Effector memory CD4-positive, alpha-beta T cell (primary cell): ENCODE measurements at places on chromosomes 12 and 14.

- no peak for DNase-seq
These were observed 310.9 kb downstream of the ADGRD1 start for GRCh38 chr12:131264635-131265034.

GRCh38 chr14:24116128-24116814 lies 1.5 kb upstream of the NRL start:
- DNase-seq = no peak

GRCh38 chr14:47389535-47389934 lies 285.9 kb downstream of the MDGA2 start:
- DNase-seq = no peak

DNA sequence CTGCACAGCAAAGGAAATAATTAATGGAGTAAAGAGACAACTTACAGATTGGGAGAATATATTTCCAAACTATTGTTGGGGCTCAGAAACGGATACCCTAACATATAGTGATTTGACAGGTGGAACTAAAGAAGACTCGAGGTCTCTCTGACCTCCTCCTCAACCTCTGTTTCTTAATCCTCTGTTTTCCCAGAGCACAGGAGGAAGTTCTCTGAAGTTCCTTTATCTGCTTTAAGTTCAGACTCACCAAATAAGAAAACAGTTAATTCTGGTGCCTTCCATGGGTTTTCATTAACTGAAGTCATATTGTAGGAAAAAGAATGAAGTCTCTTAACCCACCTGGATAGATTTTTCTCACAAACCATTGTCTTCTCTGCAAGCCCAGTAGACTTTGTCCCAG lies 29.2 kb downstream of the CLEC2D start:
- no peak for DNase-seq

DNA sequence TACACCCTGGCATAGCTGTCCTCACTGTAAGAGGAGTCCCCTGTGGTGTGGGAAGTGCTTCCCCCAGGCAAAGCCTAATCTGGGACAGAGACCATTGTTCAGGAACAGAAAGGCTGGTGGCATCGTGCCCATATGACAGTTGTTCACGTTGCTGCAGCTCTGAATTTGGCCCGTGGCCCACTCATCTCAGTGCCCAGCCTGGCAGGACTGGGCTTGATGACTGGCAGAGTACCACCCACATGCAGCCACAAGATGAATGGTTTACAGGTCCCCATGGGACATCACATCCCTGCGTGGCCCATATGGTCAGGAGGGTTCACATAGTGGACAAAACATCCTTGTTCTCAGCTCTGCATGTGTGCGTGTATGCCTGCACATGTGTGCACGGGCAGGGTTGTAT lies 17.5 kb downstream of the IQSEC3 start:
- DNase-seq = no peak

DNA sequence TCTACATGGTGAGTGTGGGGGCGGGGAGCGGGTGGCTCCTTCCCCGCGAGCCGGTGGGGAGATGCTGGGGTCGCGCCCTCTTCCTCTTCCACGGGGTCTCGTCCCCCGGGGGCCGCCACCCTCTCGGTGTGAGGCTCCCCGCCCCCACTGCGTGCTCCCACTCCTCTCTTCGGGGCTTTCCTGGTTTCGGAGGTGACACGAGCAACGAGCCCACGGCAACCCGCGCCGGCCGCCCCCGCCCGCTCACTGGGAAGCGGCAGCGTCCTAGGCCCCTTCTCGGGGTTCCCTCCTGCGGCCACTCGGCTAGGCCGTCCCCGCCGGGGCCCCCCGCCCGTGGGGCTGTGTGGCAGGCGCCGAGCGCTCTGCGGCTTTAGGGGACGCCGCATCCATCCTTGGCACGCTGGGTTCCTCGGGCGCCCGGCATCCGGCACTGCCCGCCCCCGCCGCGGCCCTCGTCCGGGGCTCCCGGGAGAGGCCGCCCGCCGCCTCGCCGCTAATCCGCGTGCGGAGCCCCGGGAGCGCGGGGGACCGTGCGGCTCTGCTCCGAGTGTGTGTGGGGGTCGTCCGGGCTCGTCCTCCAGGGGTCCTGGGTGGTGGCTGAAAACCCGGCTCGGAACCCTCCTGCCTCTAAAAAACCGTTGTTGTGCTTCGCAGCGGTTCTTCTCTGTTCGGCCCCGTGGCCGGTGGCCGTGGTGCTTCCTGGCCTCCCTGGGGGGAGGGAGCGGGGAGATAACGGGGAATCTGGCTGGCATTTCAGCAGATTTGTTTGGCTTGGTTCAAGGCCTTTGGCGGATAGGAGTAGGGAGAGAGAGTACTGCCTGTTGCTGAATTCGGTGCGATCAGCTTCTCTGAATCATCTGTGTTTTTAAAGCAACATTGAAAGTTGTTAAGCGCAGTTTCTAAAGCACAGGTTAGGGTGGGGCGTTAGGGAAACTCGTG lies 1.0 kb downstream of the PCNX1 start:
- DNase-seq = no peak

GRCh38 chr14:90580377-90581335 lies 183.8 kb downstream of the CALM1 start:
- DNase-seq = no peak

DNA sequence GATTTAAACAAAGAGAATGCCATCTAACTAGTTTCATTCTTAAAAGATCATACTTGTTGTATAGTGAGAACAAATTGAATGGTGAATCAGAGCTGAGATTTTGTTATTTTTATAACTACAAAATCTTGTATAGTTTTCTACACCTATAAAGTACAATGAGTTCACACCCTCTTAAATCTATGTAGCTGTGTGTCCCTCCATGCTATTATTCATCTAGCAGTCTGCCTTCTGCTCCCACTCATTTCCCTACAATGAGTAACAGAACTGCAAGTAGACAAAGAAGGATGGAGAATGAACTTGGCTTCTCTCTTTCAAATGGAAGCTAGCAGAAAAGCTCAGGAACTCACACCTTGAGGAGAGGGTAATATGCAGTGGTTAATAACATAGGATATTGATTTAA lies 7.1 kb downstream of the IFNG-AS1 start:
- DNase-seq = no peak

- no peak for DNase-seq
These were observed 78.6 kb downstream of the POLR3B start for GRCh38 chr12:106436164-106436563.

DNA sequence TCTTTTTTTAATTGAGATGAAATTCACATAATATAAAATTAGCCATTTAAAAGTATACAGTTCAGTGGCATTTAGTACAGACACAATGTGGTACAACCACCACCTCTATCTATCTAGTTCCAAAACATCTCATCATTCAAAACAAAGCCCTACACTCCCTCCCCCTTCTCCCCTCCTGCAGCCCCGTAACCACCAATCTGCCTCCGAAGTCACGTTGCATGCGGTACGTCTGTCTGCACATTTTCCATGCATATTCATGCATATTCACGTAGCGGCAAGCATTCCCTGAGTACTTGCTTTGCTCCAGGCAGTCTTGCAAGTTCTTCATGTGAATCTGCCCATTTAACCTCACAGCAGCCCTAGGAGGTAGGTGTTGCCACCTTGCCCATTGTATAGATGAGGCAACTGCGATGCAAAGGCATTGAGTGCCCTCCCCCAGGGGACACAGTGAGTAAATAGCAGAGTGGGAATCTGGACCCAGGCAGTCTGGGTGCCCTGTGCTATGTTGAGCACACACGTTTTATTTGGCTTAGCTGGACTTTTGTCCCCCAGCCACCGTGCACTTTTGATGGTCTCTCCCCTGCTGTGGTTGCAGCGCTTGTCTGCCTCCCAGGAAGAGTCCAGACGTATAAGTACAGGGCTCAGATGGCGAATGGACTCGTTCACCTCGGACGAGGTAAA lies 43.4 kb downstream of the RIN3 start:
- DNase-seq = no peak

- no peak for DNase-seq
These were observed 6.0 kb upstream of the UBC start for GRCh38 chr12:124920353-124920935.

DNA sequence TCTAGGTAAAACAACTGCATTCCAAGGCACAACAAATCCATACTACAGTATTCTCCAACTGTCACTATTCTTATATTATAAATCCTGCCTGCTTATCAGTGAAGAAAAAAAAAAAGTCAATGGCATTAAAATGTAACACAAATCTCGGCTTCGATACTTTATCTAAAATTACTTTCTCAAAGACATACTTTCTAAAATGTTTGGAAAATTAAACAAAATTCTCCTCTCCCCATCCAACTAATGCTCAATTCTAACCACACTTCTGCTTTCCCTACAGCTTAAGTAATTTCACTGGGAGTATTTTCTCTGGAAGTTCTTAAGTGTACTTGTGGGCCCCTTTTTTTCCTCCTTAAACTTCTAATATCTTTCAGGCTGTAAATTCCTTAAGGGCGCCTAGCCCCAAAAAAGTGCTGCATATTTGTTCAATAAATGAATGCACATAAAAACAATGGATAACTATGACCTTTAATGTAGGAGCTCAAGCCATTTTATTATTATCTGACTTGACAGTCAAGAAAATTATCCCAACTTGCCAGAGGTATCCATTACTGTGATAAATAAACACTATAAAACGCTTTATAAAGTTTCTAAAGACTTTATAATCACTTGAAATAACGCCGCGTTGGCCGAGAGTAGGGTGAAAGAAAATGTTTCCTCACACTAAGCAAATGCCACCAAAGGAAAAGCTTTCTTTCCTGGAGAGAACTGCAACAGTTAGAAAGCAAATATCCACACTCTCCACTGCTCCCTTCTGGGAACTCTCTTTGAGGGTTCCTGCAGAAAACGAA lies 977 bp downstream of the HEATR5A start:
- no peak for DNase-seq

DNA sequence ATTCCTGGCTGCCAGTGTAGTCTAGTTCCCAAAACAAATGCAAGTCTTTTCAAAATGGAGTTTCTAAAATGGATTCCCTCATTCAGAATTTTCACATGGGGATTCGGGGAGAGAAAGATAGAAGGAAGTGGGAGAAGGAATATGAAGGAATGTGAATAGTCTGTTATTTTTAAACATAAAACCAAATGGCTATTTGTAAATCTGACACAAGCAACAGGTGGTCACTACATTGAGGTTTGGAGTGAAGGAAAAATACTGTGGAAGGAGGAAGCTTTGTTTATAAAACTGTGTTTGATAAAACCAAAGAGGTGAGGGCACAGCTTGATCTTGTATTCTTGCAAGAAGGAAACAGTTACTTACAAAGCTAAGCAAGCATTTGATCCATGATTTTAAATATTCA lies 65.3 kb upstream of the KCNJ8 start:
- DNase-seq = no peak

GRCh38 chr14:102913341-102914211 lies 8.9 kb upstream of the AMN start:
- no peak for DNase-seq

DNA sequence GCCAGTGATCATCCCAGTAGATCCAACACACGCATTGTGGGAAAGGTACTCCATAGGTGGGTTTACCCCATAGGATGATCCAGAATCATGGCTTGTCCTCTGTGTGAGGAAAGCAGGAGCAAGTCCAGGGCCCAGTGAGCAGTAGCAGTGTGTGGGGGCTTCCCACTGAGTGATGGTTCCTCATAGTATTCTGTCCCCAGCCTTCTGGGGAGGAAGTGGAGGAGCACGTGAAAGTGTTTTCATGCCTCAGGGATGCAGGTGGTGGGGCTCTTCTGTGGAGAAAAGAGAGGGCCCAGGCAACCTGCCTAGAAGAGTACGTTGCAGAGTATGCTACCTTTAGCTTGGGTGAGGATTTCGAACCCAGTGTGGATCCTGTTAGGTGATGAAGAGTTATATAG lies 56.5 kb downstream of the SUSD6 start:
- DNase-seq = no peak

GRCh38 chr12:19764408-19764807 lies 325.1 kb downstream of the AEBP2 start:
- DNase-seq = no peak

- no peak for DNase-seq
These were observed 495.8 kb upstream of the GARIN6 start for GRCh38 chr12:99151744-99152143.

GRCh38 chr12:82470906-82471512 lies 112.7 kb downstream of the METTL25 start:
- DNase-seq = no peak

GRCh38 chr14:91264151-91265150 lies 19.9 kb upstream of the GPR68 start:
- no peak for DNase-seq

DNA sequence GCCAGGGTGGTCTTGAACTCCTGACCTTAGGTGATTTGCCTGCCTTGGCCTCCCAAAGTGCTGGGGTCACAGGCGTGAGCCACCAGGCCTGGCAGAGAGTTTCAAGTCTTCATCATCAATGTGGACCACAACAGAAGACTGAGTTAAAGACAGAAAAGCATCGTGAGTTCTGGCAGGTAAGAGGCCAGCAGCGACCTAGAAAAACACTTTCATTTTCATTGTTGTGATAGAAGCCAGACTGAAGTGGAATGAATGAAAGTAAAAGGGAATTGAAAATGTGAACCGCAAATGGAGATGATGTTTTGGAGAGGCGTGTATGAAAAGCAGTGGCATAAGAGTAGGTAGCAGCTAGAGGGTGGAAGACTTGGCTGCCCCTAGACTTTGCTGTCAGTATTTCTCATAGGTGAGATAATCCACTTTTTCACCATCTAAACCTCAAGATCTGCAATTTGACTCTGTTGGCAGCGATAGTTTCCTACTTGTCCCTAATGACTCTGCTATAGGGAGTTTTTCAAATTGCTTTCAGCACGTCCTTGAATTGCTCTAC lies 47.1 kb upstream of the PLEKHA5 start:
- DNase-seq = no peak
